IMR-90 (cell line): ENCODE measurements at places on chromosomes 7 and 10. TPM values are rescaled to one million over a fixed set of nuclear protein-coding genes. Genes with fewer than 3 reads are reported as not detected.

GRCh38 chr7:94449151-94449725 lies 54.5 kb downstream of the COL1A2 start:
- peak; percentile 55 for DNase-seq
- H3K27me3 ChIP-seq = peaks cover 2% of the 10 kb centered on the region
- peaks cover 1% of the 10 kb centered on the region; the same call in 1 of the 2 replicates for H3K4me1 ChIP-seq
- H3K36me3 ChIP-seq = no peaks in the 10 kb centered on the region
- H3K4me3 ChIP-seq = no peak overlapping the region
- no peak overlapping the region for H3K27ac ChIP-seq

DNA sequence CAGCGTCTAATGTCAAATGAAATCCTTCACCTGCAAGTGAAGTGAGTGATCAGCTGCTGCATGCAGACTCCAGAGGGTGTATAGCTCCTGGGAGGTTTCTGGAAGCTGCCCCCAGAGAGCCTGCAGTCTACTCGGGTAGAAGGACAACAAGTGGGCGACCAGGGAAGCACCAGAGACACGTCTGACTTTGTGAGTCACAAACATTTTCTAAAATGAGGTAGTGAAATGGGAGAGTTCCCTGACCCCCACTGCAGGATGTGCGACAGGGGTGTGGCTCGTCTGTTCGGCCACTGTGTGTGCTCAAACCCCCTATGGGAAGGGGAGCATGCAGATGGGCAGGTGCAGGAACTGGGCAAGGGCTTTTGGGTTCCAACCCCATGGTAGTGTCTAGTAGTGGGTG lies 177.1 kb upstream of the PRKCQ start:
- H3K4me1 ChIP-seq = peaks cover 2% of the 10 kb centered on the region; the same call in 1 of the 2 replicates
- H3K27me3 ChIP-seq = no peaks in the 10 kb centered on the region
- H3K4me3 ChIP-seq = no peak overlapping the region

- peaks cover 38% of the 10 kb centered on the region for H3K4me1 ChIP-seq
- no peaks in the 10 kb centered on the region for H3K27me3 ChIP-seq
- H3K27ac ChIP-seq = peak overlapping the region; percentile 35
- H3K4me3 ChIP-seq = no peak overlapping the region
- DNase-seq = peak; percentile 66
Observed at GRCh38 chr7:93013446-93014061, 104.2 kb downstream of the SAMD9 start.

DNA sequence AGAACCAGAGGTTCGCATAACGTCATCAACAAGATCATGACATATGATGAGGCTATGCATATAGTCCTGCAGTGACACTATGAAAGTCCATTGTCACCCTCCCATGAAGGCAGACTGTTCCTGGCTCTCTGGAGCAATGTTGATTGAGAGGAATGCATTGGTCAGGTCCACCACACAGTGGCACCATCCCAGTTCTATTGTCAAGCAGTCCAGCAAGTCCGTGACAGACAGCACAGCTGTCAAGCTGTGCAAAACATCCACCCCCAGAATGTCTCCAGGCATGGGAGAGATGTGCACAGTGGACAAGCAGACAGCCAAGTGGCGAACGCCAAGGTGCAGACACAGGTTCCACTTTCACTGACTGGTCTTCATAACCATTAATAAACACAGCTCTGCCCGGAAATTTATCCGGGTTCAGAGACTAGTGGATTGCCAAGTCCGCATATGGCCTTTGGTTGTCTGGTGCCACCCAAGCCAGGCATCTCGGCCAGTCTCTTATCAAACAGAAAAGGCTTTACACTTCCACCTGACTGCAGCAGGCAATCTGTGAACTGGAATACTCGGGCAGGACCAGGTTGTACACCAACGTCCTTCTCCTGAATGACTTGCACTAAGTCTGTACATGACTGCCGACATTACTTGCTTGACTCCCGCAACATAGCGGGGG lies 7.2 kb downstream of the RNF133 start:
- H3K27ac ChIP-seq = no peak overlapping the region
- H3K4me3 ChIP-seq = no peak overlapping the region
- DNase-seq = no peak
- H3K36me3 ChIP-seq = no peaks in the 10 kb centered on the region
- H3K4me1 ChIP-seq = no peaks in the 10 kb centered on the region
- no peaks in the 10 kb centered on the region for H3K27me3 ChIP-seq

Gene ZMIZ2
- total RNA-seq = 2.8 and 3.0 TPM in 2 replicates

Gene CDNF
- 0.72 and 0.83 TPM in 2 replicates for total RNA-seq

Gene SPDYE16
- total RNA-seq = not detected in 2 replicates

Gene SEPHS1
- 46.9 and 69.4 TPM in 2 replicates for total RNA-seq

Gene PSMC2
- 311 and 353 TPM in 2 replicates for total RNA-seq

Gene SYT15B
- total RNA-seq = 0.54 and 0.56 TPM in 2 replicates

Gene ZNHIT1
- total RNA-seq = 31.7 and 34.4 TPM in 2 replicates

Gene AQP1
- 0.18 and 0.28 TPM in 2 replicates for total RNA-seq

Gene SPDYE5
- total RNA-seq = not detected in 2 replicates

Gene FRAT1
- 0.54 and 0.83 TPM in 2 replicates for total RNA-seq

Gene CALY
- not detected in 2 replicates for total RNA-seq
